ENCODE measurements at places on chromosomes 12 and 14.
A peak's percentile ranks its signal among the peaks of the same experiment; 100 is the strongest.

- DNase-seq: no peak
These were observed 94.6 kb upstream of the DAAM1 start for GRCh38 chr14:59093902-59094301.

DNA sequence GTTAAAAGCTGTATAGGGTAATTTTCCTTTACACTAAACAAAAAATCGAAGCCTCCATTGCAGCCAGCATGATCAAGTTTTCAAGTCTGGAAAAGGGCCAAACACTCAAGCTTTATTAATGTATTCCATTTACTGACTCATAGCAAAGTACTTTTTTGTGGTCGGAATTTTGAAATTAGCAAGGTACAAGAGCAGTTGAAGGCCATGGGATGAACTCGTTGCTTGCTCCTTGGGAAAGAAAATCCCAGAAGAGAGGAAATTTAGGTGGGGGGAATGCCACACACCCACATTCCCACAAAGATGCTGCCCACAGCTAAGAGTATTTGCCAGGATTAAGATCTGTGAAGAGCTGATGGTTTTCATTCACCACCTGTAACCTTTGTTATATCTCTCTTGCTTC lies 333.7 kb downstream of the EGLN3 start:
- peak; percentile 18 for DNase-seq

GRCh38 chr12:113285679-113286610 lies 49.0 kb downstream of the SLC8B1 start:
- DNase-seq: no peak

DNA sequence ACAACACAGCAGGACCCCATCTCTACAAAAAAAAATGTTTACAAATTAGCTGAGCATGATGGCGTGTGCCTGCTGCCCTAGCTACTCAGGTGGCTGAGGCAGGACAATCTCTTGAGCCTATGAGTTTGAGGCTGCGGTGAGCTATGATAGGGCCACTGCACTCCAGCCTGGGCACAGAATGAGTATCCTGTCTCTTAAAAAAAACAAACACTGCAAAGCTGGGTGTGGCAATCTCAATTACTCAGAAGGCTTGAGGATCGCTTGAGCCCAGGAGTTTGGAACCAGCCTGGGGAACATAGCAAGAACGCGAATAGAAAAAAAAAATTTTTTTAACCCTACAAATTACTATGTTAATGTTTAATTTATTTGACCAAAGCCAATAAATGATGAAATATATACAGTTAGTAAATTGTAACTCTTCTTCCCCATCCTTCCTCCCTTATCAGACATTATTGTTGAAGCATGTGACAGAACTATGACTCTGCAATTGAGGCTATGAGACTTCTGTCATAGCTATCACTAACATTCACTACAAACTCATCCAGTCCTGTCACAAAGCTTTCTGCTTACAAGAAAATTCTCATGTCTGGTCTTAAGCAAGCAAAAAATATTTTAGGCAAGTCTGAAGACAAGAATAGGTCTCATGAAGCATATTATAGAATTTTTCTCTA lies 9.8 kb downstream of the BTBD7 start:
- DNase-seq: no peak

GRCh38 chr12:122965321-122965751 lies 927 bp downstream of the ABCB9 start:
- DNase-seq: no peak

- no peak for DNase-seq
These were observed 7.1 kb upstream of the GALNT16 start for GRCh38 chr14:69252851-69253250.

- DNase-seq: no peak
These were observed 146.9 kb downstream of the BCL11B start for GRCh38 chr14:99125113-99125512.

DNA sequence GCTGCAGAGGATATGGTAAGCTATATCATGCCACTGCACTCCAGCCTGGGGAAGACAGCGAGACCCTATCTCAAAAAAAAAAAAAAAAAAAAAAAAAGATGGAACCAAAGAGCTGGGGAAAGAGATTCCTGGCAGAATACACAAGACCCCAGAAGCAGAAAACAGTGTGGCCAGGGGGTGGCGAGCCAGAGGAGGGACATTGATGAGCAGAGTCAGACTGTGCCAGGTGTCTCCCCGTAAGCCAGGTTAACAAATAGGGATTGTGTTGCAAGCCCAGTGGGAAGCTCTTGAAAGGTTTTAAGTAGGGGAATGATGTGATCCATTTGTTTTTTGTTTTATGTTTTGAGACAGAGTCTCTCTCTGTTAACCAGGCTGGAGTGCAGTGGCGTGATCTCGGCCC lies 56.1 kb downstream of the FIGNL2 start:
- DNase-seq: no peak

DNA sequence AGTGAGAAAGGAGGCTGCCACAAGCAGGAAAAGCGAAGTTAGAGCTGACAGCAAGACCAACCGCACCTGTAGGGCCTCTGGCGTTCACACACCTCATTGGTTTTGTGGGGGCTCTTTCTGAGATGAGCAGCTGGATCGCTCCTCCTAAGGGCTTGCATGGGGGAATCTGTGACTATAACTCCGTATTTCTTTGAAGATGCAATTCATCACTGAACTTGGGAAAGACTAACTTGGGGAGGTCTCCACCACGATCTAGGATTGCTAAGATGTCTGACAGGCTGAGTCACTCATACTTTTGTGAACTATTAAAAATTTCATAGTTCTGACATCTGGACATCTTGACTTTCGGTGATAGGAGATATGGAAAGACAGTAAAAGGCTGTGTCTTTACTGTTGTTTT lies 173.6 kb downstream of the ETV6 start:
- peak; percentile 40 for DNase-seq

DNA sequence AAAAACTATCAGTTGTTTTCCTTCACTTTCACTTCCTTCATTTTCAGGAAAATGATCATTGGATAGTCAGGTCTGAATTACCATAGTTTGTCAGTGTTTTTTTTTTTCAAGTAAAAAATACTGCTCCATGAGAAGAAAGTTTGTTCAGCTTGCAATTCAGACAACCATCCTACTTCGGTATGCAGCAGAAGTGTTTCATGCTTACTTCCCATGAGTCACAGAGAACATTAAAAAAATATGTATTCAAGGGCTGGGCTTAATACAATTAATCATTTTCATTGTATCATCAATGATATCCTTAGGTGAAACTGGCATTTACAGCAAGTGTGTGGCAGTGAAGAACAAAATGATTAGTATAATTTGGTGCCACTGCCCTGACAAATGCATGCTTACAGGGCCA lies 21.6 kb downstream of the PYM1 start:
- no peak for DNase-seq

DNA sequence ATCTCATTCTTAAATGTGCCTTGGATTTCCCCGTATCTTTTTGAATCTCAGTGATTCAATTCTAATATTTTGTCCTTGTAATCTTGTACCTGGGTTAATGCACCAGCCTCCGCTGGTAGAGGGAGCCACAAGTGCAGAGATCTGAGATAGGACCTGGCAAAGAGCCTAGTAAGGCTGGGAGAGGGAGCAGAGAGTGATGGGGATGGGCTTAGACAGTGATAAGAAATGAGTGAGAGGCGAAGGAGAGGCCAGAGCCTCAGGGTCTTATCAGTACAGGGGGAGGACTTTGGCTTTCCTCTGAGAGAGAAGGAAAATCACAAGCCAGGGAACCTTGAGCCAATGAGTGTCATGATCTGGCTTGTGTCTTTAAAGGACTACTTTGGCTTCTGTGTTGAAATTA lies 30.5 kb upstream of the LMNTD1 start:
- no peak for DNase-seq

DNA sequence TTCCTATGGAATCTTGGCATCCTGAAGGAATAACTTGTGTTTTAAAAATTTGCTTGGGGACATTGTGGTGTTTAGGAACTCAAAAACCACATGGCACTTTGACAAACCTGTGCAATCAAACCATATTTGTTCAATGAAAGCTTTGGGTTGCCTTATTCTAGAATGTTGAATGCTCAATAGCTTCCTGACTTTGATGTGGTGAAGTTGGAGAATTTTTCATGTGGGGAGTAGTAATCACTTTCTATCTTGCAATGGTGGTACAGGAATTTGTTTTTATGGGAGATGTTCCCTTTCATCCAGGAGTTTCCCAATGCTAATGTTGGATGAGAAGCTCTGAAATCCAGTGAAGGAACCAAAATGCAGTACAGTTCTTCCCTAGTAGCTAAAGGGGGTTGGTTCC lies 42.2 kb upstream of the LDHB start:
- DNase-seq: no peak

DNA sequence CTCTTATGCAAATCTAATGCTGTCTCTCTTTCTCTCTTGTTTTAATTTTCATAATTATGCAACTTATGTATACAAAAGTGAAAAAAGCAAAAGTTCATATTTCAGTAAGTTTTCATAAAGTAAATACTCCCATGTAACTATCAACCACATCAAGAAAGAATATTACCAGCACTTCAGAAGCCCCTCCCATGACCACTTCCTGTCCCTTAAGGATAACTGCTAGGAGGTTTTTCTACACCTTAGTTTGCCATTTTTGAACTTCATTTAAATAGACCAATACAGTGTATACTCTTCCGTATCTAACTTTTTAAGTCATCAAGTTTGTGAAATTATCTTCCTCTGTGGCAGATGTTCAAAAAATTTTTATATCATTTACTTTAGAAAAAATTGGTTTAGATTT lies 547 bp upstream of the OR4K15 start:
- DNase-seq: no peak
